ENCODE measurements at places on chromosomes 16 and 17.

DNA sequence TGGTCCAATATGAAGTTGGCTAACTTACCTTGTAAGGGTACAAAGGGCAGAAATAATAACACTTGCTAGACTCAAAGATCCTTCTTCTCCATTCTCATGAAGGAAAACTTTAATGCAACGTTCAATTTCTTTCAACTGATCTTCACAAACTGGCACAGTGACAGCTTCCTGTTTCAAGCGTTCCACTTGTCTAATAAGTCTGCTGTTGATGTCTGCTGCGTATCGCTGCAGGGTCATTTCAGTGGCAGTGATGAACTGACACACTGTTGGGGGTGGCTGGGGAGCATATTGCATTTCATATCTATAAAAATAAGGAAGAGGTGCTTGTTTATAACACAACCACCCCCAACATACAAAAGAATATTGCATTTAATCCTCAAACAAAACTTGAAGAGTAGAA lies 33.5 kb upstream of the ARL6IP1 start:
- no peak for DNase-seq

GRCh38 chr17:80761110-80761871 lies 216.7 kb downstream of the RPTOR start:
- peak; percentile 42 for DNase-seq

DNA sequence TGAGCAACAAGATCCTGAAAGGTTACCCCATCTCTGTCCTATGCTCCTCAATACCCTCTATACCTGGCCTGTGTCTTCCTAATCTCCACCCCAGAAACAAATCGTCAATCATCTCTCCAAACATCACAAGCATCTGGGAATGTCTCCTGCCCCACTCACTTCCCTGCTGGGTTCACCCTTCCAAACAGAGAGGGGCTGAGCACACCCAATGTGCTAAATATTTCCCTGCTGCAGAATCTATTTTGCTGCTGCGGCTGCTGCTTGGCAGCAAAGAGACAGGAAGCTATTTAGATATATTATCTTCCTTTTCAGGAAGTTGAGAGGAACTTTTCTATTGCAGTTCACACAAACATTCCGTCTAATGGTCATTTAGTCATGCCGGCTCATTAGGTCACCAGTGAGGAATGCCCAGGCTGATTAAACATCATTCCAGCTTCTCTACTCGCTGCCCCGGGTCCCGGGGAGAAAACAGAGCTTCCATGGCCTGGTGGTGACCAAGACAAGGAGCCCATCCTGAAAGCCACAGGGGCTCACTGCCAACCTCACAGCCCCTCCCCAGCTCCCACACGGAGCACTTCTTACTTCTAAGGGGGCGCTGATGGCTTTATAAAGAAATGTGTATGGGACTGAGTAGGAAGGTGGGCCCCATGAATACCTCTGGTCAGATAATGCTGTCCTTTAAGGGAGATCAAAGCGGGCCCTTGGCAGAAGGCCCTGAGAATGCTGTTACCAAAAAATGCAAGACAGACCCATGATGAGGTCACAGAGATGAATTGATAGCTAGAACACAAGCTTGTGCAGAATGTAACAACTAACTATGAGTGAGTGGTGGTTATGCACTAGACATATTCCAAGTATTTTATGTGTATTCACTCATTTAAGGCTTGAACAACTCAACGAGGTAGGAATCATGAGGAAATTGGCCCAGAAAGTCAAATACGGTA lies 218.3 kb downstream of the SOX9 start:
- DNase-seq: no peak

- no peak for DNase-seq
These were observed 24.0 kb downstream of the GSG1L start for GRCh38 chr16:28039493-28039892.

DNA sequence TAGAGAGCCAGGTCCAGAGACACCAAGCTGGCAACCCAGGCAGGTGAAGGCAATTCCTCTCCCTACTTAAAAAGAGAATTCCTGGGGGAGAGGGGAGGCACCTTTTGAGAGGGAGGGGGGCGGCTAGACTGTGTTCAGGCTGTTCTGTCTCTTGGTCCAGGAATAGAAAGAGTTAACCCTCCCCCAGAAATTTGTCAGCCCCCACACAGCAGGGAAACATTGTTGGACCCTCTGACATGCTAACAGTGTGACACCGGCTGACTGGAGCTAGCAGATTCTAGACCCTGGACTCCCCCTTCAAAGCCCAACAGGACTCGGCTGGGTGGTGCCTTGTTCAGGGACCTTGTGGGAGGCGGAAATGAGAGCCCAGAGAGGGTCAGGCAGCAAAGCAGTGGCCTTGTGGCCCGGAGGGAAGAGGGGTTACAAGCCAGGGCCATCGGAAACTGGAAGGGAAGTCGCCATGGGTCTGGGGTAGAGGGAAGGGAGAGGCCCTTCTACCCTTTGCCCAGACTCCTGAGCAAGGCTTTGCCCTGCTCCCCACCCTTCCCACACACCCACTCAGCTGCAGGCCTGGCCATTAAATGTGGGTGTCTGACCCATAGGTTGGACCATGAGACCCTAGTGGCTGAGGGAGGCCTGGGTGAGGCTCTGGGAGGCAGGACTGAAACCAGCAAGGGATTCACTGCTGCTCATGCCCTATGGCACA lies 44.6 kb downstream of the RAI1 start:
- no peak for DNase-seq

Measured in NCI-H2081 (cell line).